Pulmonary artery endothelial cell (primary cell): ENCODE measurements at places on chromosomes 5 and 9.

- DNase-seq, result no peak
These were observed at the start of gene PCDHGA4 for GRCh38 chr5:141354900-141355469. Gene PCDHGA4, plus strand, starts transcription at chr5:141355021. Its CDS starts 87 bp downstream, at chr5:141355108.

DNA sequence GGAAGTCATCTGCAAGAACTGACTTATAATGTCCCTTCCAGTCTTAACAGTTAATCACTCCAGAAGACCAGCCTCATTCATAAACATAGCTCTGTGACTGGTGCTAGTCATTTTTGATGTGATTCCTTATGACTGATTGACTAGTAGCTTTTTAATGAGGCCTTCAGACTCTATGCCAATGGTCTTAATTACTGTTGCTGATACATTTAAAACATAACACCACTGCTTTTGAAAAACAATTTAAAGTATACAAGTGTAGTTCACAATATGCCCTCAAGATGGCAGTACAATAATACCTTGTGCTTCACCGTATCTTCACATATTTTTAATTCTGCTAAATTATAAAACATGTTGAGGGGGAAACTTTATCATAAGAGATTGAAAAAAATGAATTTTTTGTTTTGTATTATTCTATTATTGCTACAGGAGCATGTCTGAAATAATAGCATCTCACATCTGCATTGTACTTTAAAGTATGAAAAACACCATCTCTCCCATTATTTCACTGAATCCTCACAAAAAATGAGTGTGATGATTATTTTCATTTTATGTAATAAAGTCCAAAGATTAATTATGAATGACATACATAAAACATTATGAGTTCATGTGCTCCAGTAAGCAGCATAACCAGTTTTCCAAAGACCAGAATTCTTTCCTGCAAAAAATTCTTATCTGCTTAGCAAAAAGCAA is 55.2 kb upstream of the SHISAL2B start:
- no peak for DNase-seq

- DNase-seq, result no peak
These were observed 6.3 kb upstream of the IFNA8 start for GRCh38 chr9:21402386-21403251.

DNA sequence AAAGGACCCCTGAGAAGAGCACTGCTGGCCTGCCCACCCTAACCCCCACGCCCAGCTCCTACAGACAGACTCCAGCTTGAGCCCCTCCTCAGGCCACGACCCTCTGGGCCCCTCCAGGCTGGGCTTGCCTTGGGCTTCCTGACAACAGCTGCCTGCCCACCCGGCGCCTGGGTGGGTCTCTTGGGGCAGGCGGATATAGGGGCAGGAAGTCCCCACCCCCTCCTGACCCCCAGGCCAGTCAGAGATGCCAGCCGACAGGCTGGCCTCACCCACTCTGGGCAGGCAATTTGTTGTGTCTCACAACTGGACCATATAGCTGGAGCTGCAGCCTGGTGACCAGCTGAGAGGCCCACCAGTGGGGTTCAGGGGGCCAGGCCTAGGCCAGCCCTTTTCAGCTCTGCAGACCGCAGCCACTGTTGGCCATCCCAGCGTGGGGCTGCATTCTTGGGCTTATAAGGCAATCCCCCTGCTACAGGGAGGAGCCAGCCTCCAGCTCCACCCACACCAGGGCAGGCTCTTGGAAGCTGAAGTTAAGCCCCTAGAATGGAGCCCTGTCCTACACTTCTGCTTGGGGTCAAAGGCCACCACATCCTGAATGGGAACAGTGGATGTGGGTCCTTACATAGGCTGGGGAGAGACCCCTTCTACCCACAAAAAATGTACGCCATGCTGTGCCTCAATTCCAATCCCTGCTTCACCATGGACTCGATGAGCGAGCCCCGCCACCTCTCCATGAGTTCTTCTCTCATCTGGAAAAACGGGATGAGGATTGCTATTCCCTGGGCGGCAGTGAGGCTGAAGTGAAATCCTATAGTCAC is 2.0 kb downstream of the PDLIM7 start:
- DNase-seq, result peak; percentile 57

DNA sequence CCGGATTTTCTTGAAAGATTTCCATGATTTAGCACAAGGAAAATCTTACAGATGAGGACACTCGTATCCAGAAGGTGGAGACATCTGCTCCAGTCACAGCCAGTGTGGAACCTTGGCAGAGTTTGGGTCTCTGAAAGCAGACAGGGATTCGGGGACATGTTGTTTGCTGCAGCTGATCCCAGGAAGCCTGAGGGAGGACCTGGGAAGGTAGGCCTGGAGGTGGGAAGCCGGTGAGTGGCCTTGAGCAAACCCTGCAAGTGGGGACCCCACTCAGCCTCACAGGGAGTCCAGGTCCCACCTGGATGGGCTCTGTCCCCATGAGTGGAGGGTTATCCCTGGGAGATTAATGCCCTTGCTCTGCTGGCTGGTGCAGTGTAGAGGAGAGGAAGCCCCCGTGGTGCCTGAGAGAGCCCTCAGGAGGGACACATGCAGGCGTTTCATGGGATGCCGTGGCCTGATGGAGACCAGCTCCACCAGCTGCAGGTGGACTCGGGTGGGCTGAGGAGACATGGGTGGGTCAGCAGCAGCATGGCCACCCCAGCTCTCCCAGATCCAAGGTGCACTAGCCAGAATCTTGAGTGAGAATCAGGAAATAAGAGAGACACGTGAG is 7.8 kb downstream of the MRPS2 start:
- no peak for DNase-seq

GRCh38 chr5:97544678-97545077 is 361.6 kb upstream of the RIOK2 start:
- no peak for DNase-seq

DNA sequence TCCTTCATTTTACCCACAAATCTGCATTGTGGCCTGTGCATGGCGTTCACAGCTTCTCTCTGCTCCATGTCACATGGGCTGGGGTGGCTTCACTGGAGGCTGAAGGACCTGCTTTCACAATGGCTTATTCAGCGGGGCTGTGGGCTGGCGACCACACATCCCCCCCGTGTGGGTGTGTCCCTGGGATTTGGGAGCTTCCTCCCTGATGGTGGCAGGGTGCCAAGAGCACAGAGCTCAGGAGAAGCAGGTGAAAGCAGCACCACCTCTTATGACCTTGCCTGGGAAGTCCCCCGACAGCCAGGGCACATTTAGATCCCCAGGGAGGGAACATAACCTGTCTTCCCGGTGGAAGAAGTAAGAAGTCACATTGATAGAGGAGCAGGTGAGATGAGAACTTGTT is 5.0 kb upstream of the MED10 start:
- DNase-seq, result no peak

GRCh38 chr5:73027361-73027760 is 71.5 kb downstream of the FCHO2 start:
- no peak for DNase-seq

GRCh38 chr5:38462976-38463633 is 93.3 kb downstream of the LIFR start:
- no peak for DNase-seq

- DNase-seq, result no peak
These were observed at the start of gene IL33 for GRCh38 chr9:6215562-6215961. Gene IL33, plus strand, starts transcription at chr9:6215807. Its CDS starts 25,888 bp downstream, at chr9:6241695.

DNA sequence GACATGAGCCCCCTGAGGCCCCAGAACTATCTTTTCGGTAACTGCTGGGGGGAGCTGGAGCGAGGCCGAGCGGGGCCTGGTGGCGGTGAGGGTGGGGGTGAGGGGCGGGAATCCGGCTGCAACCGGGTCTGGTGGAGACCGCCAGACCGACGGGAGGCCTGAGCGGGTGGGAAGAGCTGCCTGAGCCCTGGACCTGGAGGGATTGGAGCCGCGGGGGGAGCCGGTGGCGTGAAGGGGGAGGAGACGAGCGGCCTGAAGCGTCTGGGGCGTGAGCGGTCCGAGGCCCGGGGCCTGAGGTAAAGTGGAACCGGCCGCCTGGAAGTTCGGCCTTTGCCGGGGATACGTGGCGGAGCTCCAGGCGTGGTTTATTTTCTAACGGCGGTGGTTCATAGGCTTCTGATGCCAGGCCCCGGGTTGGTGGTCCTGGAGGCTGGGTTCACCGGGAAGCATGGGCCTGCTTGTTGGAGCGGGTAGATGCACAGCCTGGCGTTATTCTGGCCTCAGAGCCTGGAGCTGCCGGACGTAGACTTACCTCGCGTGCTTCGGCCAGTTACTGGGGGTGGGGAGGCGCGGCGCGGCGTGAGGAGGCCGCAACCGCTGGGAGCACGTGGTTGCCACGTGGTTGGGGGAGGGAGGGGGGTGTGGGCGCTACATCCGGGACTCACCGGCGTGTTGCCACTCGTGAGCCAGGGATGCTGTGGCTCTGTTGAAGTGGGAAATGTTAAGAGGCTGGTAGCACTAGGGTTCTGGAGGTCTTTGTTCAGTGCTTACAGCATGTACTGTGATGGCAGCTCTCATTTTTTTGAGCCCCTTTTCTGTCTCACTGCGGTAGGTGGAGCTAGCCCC is 544 bp downstream of the NPM1 start:
- DNase-seq, result peak; percentile 32

GRCh38 chr5:172525996-172526360 is 71.7 kb upstream of the SH3PXD2B start:
- no peak for DNase-seq

DNA sequence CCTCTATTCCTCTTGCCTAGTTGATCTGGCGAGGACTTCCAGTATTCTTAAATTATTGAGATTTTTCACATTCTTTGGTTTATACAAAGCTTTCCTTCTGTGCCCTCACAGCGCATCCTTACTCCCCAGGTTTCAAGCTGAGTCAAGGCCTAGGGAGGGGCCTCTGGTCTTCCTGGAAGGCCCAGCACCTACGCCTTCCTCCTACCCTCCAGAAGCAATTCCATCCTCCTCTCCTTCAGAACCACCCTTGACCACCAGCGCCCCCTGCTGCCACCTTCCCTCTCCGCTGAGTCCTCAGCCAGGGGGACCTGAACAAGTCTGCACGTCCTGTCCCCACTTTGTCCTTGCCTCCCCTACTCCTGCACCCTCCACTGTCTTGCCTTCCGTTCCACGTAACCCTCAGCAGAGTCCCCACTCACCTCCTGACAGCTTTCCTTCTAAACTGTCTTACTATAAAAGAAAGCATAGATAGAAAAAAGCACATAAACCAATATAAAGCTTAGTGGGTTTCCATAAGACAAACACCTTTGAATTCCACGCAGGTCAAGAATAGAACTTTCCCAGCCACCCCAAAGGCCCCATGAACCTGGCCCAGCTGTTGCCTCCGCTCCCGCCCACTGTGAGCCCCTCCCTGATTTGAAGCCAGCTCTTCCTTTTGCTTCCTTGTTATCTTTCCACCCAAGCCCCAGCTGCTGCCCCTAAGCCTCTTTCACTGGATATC is 63.0 kb upstream of the CTSL start:
- DNase-seq, result peak; percentile 22

DNA sequence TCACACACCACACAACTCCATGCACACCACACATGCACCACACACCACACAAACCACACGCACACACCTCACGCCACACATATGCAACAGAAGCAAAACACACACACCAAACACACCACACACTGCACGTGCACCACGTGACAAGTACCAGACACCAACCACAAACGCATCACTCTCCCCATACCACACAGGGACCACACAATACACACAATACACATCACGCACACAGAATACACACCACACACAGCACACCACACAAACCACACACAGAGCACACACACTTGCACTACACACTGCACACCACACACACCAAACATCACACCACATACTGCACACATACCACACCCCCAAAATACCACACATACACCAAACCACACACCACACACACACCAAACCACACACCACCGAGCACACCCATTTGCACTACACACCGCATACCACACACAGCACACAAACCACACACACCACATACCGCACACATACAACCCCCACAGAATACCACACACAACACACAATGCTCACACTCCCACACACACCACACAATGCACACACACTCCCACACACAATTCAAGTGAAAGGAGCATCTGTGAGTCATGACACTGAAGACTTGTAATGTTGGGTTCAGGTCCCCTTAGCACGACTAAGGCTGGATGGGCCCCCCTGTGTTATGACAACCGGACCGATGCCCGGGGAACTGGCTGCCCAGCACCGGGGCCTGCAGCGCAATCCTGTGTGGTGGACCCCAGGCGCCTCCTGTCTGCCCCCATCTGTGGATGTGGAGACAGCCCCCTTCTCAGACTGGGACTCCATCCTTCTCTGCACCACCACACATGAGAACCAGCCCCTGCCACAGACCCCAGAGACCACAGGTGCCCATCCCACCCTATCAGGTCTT is 6.0 kb upstream of the ZDHHC11 start:
- DNase-seq, result no peak

DNA sequence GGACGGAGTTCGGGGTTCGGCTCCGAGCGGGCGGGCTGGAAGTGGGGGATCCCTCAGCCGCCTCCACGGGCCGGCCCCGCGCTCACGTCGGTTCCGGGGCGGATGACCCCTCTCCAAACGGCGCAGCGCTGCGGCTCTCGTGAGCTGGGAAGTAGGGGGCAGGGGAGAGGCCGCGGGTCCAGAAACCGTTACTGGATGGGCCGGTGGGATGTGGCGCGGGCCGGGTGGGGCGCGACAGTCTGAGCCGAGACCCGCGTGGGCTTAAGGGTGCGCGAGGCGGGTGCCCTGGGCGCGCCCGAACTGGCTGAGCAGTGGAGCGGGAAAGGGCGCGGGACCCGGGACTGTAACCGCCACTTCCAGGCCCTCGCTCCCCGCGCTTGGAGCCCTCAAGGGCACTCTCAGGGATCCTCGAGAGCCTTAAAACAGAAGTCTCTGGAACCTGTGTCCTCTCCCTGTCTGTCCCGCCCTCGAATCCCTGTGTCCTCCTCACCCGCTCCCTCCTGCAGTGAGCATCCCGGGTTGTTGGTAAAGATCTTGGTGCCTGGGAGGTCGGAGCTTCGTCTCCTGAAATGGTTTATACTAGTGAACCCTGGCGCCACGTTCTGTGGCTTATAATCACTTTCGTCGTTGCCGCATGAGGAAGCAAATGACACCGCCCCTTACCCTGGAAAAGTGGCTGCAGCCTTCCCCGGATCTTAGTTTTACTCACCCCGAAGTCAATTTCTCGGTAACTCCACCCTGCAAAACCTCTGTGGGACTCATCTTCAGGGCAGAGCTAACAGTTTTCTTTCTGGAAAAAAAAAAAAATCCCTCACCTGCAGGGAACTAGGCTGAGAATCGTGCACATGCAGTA is 571 bp upstream of the MARCHF11 start:
- no peak for DNase-seq

GRCh38 chr5:63025679-63026078 is 447.1 kb downstream of the LRRC70 start:
- DNase-seq, result no peak

- DNase-seq, result no peak
These were observed 20.8 kb upstream of the ATG10 start for GRCh38 chr5:81950996-81951395.

DNA sequence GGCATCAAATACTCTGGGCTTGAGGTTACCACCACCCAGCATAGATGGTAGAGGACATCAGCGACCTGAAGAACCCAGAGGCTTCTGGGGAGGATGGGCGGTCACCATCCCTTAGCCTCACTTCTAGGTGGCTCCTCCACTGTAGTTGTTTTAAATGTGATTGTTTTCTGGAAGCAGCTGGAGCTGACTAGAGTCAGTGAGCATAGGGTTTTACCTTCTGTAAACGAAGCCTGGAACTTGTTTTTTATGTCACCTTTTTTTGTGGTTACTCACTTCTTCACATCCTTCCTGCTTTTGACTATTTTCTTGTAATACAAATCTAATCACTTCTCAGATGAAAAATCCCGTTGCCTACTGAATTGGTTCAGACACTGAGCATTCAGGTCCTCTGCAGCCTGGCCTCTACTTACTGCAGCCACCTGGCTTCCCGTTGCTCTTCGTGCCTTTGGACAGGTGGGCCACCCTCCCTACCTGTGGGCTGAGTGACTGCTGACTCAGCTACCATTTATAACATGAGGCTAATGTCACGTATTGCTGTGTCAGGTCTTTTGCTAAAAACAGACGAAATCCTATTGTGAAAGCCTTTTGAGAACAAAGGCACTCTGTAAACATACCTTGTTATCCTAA is 167.8 kb downstream of the MAN2A1 start:
- DNase-seq, result no peak
